Effector CD4-positive, alpha-beta T cell (primary cell): ENCODE measurements at places on chromosomes 11 and 22.

DNA sequence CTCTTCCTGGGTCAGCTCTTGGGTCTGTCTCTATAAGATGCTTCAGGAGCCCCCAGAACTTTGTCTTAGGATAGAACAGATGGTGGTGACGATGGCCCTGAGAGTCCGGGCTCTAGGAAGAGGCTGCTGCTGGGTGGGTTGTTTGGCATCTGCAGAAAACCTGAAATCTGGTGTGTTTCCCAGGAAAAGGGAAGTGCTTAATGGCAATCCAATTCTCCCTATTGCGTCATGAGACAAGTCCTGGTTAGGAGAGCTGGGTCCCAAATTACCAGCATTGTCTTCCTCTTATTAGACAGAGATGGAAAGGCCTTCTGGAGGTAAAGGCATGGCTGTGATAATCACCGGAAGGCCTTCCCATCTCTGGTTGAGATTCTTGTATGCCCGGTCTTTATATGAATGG, 48.9 kb upstream of the GRAMD1B start:
- DNase-seq = no peak

- no peak for DNase-seq
These were observed 135.3 kb downstream of the KIF18A start for GRCh38 chr11:27972522-27973170.

GRCh38 chr11:4926608-4927007, 2.5 kb upstream of the OR51G1 start:
- no peak for DNase-seq

DNA sequence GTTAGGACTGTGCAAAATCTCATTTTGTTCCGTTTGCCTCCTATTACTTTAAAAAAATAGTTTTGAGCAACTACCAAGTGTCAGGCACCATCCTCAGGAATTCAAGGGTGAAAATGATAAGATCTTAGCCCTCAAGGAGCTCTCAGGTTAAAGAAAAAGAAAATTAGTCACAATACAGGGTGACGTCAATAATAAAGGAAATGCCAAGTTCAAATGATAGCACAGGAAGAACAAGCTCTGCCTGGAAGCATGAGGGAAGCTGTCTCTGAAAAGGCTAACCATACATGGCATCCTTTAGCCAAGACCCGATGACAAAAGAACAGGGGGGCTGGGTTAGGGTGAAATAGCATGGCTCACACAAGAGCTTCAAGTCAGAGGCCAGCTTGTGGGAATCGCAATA, 11.1 kb upstream of the MPZL2 start:
- no peak for DNase-seq

DNA sequence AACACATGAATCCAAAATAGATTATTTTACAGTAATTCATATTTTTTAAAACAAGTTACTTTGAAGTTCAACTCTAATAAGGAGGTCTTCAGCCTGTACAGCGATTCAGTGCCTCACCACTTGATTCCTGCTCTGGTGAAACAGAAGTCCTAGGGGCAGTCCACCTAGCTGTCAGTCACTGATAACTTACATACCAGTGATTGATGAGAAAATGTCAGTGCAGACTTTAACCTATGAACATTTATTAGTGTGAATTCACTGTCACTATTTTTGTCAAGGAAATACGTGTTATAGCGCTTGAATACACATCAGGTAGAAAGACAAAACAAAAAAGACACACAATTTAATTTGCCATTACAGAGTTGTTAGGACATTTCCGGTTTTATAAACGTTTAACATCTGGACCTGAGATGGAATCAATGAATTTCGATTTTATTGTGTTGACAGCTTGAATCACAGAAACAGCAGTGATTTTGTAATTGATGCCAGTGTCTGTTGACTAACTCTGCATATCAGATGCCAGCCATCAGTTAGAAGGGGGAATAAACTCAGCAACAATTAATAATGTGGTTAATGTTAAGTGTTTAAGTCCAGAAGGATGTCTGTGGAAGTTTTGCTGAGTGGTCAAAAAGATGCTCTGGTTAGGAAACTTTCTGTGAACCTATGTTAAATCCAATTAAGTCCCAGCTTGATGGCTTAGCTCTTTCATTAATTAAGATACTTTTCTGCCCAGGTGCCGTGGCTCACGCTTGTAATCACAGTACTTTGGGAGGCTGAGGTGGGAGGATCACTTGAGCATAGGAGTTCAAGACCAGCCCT, 34.5 kb downstream of the ELF5 start:
- DNase-seq = no peak

GRCh38 chr22:46250783-46251125, 661 bp upstream of the CDPF1 start:
- DNase-seq = no peak

DNA sequence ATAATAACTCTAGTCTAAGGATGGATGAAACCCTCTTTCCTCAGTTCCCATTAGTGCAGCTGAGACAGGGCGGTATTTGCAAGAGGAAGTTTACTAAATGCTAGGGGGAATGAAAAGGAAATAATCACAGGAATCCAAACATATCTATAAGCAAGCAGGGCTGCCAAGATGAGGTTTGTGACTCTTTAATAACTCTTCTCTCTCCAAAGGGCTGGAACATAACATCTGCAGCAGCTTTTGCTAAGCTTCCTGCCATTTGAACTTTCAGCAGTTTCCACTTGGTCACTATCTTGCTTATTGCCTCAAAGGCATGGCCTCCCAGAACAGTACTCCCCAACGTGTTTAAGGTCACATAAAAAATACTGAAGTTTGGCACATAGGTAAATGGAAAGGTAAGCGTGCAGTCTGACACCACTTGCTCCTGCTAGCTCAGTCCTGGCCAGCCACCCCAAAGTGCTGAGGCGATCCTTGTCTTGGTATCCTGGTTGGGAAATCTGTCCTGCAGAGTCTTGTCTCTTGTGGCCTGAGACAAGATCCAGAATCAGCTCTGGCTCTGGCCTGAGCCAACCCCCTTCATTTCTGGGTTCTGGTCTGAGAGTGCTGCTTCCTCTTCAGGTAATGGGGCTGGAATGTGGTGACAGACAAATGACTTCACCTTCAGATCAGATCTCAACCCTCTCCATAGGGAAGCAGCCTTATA, 81.8 kb downstream of the KCNC1 start:
- DNase-seq = no peak

GRCh38 chr11:101745756-101746155, 161.9 kb upstream of the TRPC6 start:
- DNase-seq = no peak

- DNase-seq = no peak
These were observed 44.1 kb downstream of the GNB1L start for GRCh38 chr22:19810381-19811201.

- DNase-seq = no peak
These were observed 147.0 kb downstream of the APOL5 start for GRCh38 chr22:35864545-35865165.

GRCh38 chr11:33391893-33392251, 134.7 kb downstream of the HIPK3 start:
- DNase-seq = no peak

- no peak for DNase-seq
These were observed 2.4 kb downstream of the CCS start for GRCh38 chr11:66595245-66595904.
